ENCODE measurements at places on chromosomes 5 and 9.

GRCh38 chr5:82334856-82335255 lies 56.7 kb upstream of the RPS23 start:
- no peak for DNase-seq

DNA sequence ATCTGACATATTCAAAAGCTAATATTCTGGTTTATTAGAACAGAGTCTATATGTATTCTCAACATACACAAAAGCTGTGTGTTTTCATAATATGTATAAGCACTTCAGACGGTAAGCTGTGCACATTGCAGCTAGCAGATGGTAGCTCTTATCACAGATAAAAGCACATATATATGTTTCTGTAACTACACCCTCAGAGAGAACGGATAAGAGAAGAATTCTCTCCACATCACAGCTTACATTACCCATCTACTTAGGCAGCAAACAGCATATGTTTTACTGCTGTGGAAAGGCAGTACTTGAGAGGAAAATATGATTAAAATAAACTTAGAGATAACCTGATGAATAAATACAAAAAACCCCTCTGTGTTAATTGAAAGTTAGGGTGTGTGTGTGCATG lies 450.9 kb upstream of the ZNF608 start:
- no peak for DNase-seq

DNA sequence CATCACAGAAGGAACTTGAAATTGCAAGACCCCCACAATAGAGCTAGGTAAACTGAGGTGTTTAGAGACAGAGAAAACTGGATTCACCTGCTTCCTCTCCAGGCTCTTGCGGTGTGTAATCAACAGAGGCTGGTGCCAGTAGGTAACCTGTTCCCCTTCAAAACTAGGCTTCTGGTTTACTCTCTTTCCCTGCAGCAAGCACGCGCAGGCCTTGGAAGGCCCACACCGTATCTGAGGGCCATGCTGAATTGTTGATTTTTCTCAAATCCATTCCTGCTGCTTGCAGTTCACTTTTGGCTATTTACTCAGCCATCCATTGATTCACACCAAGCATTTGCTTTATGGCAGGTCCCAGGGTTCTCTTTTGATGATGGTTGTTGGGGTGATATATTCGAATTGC lies 667 bp upstream of the FRRS1L start:
- no peak for DNase-seq

- DNase-seq, result no peak
These were observed 336.3 kb downstream of the KDM4C start for GRCh38 chr9:7094052-7094451.

- DNase-seq, result no peak
These were observed 10.6 kb downstream of the ERP44 start for GRCh38 chr9:100088202-100088601.

- no peak for DNase-seq
These were observed 22.6 kb upstream of the NADK2 start for GRCh38 chr5:36264202-36264760.

GRCh38 chr9:36208521-36209253 lies 18.0 kb downstream of the CLTA start:
- DNase-seq, result no peak

GRCh38 chr5:37735649-37736347 lies 104.0 kb downstream of the GDNF start:
- no peak for DNase-seq

GRCh38 chr5:167248257-167248656 lies 1043.2 kb upstream of the WWC1 start:
- no peak for DNase-seq

GRCh38 chr5:171629628-171630349 lies 155.8 kb upstream of the SMIM23 start:
- DNase-seq, result no peak

DNA sequence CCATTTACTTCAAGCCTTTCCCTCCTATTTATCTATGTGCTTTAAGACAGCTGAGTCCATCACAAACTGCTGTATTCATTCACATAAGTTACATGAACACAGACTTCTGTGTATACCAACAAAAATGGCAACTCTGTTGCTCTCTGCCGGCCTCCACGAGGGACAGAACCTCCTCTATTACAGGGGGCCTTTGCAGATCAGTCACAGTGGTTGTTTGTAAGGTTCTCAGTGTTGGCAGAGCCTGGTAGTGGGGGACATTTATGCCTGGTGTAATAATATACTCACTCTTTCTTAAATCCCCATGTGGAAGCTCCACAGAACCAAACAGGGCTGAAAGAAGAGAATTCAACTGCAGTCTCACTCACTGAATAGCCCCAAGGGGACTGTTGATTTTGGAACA lies 76.5 kb downstream of the SLC1A1 start:
- DNase-seq, result no peak

Measured in activated T-helper 1 cell treated with Interleukin-2 at 50 U/mL for 16 hours (primary cell).